Renal cortical epithelial cell (primary cell): ENCODE measurements at places on chromosomes 1 and 21.

- no peak for DNase-seq
Observed at GRCh38 chr1:48215222-48215621, 7.3 kb upstream of the SLC5A9 start.

DNA sequence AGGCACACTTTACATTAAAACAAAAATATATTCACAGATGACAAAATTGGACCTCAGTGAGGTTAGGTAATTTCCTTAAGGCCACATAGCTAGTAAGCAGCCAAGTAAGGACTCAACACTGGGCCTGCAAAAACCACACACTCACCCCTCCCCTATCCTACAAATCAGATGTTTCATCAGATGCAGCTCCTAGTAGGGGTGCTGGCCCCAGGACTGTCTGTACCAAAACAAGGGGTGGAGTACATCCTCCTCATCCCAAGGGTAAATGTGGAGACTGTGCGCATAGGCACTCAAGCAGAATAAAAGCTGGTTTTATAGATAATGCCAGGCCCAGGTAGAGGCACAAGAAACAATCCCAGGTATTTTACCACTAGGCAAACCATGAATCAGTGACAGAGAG, 25.7 kb downstream of the URB1 start:
- DNase-seq = no peak

GRCh38 chr1:190563230-190563629, 85.6 kb upstream of the BRINP3 start:
- no peak for DNase-seq

DNA sequence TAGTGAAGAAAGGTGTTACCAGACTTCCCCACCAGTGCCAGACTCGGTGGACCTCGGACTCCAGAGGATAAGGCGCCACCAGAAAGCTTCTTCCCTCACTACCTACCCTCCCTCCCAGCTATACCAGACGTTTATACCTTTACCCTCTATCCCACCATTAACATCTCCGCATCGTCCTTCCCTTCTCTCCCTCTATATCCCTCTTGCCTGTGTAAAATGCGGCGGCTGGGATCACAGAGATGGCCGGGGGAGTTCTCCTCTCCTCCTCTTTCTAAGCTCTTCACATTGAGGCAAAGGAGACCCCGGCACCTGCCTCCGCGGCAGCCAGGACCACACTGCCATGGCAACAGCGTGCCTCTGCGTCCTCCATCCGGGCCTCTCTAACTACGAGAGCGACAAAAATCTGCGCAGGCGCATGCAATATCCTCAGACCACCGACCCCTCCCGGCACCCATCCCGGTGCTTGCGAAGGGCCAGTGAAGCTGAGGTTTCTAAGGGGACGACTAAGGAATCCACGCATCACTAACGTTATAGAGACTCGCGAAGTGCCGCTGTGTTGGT, at the start of gene CCDC181:
CCDC181 (minus strand) TSS at position 394 of the 561 bp plus-strand sequence. CDS start 2,547 bp downstream, outside the sequence.
- peak; percentile 64 for DNase-seq

- no peak for DNase-seq
Observed at GRCh38 chr1:16254263-16254928, 17.4 kb upstream of the CPLANE2 start.

- DNase-seq = peak; percentile 74
Observed at GRCh38 chr1:42756956-42757891, 9.6 kb downstream of the P3H1 start.

GRCh38 chr21:36668713-36669112, 30.2 kb upstream of the SIM2 start:
- no peak for DNase-seq

GRCh38 chr1:224745924-224746323, 129.8 kb downstream of the CNIH3 start:
- no peak for DNase-seq

GRCh38 chr1:7207875-7208646, 422.8 kb downstream of the CAMTA1 start:
- peak; percentile 74 for DNase-seq

GRCh38 chr21:19076031-19076430, 672.4 kb upstream of the TMPRSS15 start:
- DNase-seq = no peak

DNA sequence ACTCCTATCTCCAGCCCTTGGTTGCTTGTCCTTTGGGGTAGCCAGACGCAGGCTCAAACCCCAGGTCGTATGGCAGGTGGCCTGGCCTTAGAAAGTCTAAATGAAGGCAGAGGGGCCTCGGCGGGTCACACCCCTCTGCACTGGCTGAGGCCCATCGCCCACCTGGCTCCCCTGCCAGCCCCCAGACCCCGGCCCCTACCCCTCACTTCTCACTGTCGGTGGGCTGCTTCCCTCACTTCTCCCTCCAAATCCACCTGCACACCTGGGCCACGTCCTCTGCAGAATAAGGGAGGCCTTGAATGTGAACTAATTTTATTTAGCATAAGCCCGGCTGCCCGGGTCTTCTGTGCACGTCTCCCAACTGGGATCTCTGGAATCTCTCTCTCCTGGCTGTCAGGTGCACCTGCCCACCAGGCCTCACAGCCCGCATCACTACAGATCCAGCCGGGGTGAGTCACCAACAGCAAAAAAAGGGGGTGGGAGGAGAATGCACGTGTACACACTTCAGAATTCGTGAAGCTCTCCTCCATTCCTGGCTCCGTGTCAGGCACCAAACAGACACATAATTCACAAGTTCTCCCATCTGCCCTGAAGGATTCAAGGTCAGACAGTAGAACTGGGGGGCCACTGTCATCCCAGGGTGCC, 107.5 kb upstream of the SIM2 start:
- DNase-seq = no peak

- peak; percentile 20 for DNase-seq
Observed at GRCh38 chr1:54167422-54168139, 14.8 kb upstream of the CDCP2 start.

- peak; percentile 71 for DNase-seq
Observed at GRCh38 chr1:39407896-39408640, 83.4 kb upstream of the BMP8A start.

GRCh38 chr1:187157115-187157514, 328.4 kb downstream of the PLA2G4A start:
- DNase-seq = no peak

- DNase-seq = no peak
Observed at GRCh38 chr1:20367626-20368025, 77.0 kb downstream of the VWA5B1 start.
